ENCODE measurements at places on chromosomes 2 and 18.

DNA sequence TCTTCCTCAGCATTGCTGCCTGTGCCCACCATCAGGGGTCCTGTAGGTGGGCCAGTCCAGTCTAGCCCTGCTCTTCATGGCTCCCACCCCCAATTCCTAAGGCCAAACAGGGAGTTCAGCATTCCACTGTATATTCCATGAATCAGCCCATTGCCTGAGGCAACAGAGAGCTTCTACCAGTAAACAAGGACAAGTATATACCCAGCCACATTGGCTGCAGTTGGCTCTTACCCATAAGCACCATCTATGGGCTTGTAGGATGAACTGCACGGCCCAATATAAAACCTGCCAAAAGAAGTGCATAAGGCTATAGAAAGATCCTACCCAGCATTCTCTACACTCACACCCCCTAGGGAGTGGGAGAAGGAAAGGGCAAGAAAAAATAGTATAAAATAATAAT, 95.1 kb upstream of the SALL3 start:
- DNase-seq, result no peak

- no peak for DNase-seq
Measured at GRCh38 chr2:166091439-166091838, 36.4 kb downstream of the SCN1A start.

GRCh38 chr18:31990823-31991222, 27.8 kb upstream of the RNF125 start:
- no peak for DNase-seq

GRCh38 chr18:58844871-58845270, 19.8 kb upstream of the ZNF532 start:
- no peak for DNase-seq

DNA sequence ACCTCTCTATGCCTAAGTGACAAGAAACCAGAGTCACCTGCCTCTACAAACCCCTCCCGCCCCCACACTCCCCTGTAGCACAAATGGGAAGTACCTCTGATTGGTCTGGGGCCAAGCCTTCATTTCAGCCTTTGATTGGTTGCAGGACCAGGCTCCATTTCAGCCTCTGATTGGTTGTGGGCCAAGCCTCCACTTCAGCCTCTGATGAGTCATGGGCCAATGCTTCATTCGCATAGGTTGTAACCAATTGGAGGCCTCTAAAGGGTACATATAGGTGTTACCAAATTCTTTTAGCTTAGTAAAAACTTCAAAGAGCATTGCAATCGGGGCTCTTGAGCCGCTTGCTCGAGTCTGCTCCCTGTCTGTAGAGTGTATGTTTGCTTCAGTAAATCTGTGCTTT, 25.0 kb downstream of the CCDC102B start:
- DNase-seq, result no peak

GRCh38 chr2:141316103-141316502, 814.7 kb downstream of the LRP1B start:
- no peak for DNase-seq

- DNase-seq, result no peak
Measured at GRCh38 chr2:19671916-19672315, 229.9 kb downstream of the TTC32 start.

DNA sequence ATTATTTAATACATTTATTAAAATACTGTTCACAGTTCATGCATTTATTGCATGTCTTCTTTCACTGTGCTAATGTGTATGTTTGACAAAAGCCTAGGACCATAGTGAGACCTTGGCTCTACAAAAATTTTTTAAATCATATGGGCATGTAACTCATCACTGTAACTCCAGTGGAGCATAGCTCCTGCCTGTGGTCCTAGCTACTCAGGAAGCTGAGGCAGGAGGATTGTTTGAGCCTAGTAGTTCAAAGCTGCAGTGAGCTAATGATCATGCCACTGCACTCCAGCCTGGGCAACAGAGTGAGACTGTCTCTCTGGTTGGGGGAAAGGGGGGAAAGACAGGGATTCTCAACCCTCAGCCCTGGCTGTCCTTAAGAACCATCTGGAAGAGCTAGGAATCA, 137.8 kb downstream of the PRKCE start:
- DNase-seq, result no peak

DNA sequence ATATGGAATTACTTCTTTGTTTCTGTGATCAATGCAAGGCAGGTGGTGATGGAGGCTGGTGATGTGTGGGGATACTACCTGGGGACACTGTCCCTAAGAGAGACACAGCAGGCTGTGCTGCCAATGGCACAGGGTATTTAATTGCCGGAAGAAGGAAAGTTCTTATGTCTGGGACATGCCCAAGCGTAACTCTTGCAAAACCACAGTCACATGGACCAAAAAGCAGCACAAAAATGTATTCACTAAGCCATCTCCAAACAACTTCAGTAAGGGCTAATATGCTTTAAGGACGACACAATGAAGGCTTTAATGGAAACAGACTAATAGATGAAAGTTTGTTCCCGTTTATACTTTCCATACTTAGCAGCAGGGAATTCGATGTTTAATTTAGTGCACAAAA, 49.7 kb upstream of the AP1S3 start:
- DNase-seq, result no peak

DNA sequence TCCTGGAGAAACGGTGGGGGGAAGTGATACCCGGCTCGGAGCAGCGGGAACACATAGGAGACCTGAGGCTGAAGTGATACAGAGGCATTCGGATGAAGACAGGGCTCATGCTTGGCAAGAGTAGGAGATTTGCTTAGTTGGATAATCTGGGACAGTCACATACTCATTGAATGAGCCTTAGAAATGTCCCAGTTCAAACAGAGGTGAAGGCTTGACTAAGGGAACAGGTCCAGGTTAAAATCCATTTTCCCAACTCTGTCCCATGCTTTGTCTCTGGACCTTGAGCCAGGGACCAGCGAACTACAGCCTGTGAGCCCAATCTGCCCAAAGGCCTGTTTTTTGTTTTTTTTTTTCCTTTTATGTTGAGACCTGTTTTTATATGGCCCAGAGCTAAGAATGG, 1.3 kb downstream of the UGT1A6 start:
- DNase-seq, result no peak

DNA sequence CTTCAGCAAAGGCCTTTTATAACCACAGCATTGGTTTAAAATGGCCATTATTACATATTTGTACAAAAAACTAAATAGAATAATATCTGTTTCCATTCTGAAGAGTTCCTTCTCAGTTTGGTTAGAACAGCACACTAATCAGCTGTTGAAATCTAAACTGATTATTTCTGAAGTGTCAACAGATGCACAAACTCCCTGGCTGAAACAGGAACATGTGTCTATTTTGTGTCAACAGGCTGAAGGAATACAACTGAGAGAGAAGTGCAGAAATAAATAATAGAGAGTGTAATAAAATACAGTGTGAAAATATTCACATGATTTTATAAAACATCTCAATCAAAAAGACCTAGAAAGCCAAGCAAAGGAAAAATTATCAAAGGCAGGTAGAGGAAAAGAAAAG, 29.7 kb downstream of the IKZF2 start:
- no peak for DNase-seq

GRCh38 chr2:27569398-27569797, 13.4 kb upstream of the ZNF512 start:
- DNase-seq, result no peak

DNA sequence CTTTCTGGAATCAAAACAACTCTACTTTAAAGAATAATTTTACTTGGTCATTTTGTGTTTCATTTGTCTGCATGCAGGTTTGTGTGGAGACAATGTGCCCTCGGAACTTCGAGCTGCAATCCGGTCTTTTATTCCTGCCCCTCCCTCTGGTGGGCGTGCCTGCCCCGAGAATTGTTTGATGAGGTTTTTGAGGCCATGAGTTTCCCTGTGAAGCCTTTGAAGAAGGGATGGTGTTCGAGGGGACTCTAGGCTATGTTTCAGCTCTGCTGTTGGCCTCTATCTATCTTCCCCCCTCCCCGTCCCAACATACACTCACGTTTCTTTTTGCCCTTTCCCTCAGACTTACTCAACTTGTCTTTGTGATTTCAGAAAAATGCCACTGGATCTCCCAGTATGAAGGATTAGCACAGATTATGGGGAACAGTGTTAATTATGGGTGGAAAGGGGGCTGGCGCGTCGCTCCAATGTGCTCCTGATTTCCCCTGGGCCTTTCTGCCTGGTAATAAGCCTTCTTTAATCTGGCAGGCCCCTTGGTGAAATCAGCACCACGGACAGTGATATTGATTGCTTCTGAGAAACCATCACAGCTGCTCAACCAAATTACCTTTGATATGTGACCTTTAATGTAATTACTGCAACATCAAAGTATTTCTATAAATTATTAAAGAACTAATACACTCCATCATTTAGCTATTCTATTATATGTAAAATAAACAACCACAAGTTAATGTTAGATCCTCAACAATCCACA, 82.2 kb downstream of the CELF4 start:
- DNase-seq, result no peak

GRCh38 chr2:29373870-29374269, 258.7 kb downstream of the CLIP4 start:
- no peak for DNase-seq

- no peak for DNase-seq
Measured at GRCh38 chr2:42558827-42559226, 9.6 kb upstream of the MTA3 start.

DNA sequence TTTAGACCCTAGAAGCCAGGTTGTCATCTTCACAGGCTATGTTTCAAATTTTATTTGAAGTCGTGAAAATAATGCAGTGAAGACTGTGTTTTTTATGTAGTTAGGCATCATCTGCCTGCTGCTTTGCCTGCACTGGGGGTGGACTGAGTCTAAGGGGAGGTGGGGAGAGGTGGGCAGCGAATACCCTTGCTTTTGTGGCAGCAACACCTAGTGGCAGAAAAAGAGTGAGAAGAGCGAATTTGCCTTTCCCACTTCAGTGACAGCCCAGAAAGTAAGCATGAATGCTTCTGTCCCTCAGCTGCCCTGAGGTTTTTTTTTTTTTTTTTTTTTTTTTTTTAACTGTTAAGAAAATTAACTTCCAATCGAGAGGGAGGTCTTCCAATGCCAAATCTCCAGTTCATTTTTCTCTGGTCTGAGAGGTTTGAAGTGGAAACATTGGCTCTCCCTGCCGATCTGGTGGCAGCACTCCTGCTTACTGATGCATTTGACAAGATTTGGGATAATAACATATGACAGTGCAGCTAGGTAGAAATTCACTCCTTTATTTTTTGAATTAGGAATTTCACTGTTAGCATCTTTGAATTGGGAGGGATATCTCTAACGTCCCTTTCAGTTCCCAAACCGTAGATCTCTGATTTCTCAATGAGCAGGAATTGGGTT, 60.3 kb upstream of the LYPD6B start:
- no peak for DNase-seq

DNA sequence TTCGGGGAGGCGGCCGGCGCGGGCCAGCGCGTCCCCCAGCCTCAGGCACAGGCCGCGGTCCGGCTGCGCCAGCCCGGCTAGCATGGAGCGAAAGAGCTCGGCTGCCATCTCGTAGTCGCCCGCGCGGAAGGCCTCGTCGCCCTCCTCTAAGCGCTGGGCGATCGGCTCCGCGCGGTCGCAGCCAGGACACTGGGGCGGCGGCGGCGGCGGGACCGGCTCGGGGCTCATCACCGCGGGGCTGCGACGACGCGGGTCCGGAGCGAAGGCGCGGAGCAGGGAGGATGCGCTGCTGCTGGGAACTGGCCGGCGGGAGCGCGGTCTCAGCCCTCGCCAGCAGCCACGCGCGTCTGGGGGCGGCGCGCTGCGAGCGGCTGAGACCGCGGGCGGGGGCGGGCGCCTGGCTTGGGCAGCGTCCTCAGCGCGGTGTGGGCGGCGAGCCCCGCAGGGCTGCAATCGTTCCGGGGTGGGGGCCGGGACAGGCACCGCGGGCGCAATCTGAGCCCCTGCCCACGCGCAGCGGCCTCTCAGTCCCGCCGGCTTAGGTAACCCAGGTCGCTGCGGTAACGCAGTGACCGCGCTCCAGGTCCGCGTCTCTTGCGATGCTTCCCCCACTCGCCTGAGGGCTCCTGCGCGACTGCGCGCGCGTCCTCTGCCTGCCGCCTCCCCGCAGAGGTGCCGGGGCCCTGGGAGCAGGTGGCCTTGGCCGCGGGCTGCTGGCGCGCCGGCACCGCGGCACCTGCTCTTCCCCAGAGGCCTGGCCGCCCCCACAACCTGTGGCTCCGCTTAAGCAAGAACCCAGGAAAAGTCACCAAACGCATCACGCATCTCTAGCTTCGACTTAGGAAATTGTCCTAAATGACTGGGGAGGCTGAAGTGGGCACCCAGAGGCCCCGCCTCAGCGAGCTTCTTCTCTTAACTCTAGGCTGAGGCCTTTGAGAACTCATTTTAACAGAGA, at the start of gene LONRF2:
Gene LONRF2, minus strand, starts transcription at position 636 of the 955 bp plus-strand sequence. Its CDS starts 408 bp downstream, at position 228.
- peak; percentile 44 for DNase-seq

DNA sequence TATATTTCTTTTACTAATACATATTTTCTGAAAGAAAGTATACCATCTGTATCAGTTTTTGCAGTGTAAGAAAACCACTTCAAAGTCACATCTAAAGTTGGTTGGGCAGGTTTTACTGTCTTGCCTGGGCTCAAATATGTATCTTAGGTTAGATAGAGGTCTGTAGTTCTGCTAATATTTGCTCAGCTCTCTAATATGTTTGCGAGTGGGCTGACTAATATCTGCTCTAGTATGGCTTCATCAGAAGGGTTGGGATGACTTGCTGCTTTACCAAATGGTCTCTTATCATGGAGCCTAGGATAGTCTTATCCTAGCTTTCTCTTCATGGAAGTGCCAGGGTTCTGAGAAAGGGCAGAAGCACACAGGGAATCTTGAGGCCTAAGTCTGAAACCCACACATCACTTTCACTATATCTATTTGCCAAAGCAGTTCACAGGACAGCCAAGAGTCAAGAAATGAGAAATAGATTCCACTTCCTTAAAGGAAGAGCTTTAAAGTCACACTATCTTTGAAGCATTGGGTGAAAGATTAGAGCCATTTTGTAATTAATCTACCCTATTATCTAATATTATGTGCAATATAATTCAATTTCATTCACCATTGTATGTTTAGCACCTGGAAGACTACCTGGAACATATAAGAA, 610.0 kb downstream of the KCNJ3 start:
- DNase-seq, result no peak

- DNase-seq, result no peak
Measured at GRCh38 chr18:67730886-67731285, 214.4 kb upstream of the DSEL start.

GRCh38 chr18:56522816-56523215, 115.6 kb downstream of the TXNL1 start:
- no peak for DNase-seq

GRCh38 chr2:133765658-133766057, 197.4 kb upstream of the NCKAP5 start:
- no peak for DNase-seq

GRCh38 chr2:48345176-48345575, 184.8 kb upstream of the STON1 start:
- no peak for DNase-seq

Data from NCI-H187 (cell line).